Pancreas (tissue), 10 donors: ENCODE measurements at places on chromosomes 2 and 18. TPM values are rescaled to one million over a fixed set of nuclear protein-coding genes. Genes with fewer than 3 reads are reported as not detected.

- DNase-seq: no peak
Measured at GRCh38 chr2:172456002-172456401, 28.6 kb downstream of the ITGA6 start.

GRCh38 chr18:6547476-6547875 is 132.8 kb upstream of the L3MBTL4 start:
- DNase-seq: no peak

GRCh38 chr2:166106431-166107015 is 21.3 kb downstream of the SCN1A start:
- no peak for DNase-seq

- DNase-seq: no peak
Measured at GRCh38 chr2:119076713-119077112, 81.8 kb downstream of the C1QL2 start.

The RUFY4 gene
- total RNA-seq: not detected

GRCh38 chr18:34890486-34891085 is 150.6 kb upstream of the MAPRE2 start:
- DNase-seq: no peak

- DNase-seq: no peak
Measured at GRCh38 chr2:50059462-50059861, 905.1 kb upstream of the FSHR start.

DNA sequence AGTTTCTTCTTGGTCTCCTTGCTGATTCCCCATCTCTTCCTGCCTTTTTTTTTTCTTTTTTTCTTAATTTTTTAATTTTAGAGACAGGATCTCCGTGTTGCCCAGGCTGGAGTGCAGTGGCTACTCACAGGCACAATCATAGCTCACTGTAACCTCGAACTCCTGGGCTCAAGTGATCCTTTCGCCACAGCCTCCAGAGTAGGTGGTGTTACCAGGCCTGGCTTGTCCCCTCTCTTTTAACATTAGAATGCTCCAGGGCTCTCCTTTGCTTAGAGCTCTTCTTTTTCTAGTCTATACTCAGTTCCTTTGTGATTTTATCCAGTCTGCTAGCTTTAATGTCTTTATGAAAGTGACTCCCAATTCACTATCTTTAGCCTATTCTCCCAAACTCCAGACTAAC is 89.2 kb downstream of the ARHGEF33 start:
- no peak for DNase-seq

DNA sequence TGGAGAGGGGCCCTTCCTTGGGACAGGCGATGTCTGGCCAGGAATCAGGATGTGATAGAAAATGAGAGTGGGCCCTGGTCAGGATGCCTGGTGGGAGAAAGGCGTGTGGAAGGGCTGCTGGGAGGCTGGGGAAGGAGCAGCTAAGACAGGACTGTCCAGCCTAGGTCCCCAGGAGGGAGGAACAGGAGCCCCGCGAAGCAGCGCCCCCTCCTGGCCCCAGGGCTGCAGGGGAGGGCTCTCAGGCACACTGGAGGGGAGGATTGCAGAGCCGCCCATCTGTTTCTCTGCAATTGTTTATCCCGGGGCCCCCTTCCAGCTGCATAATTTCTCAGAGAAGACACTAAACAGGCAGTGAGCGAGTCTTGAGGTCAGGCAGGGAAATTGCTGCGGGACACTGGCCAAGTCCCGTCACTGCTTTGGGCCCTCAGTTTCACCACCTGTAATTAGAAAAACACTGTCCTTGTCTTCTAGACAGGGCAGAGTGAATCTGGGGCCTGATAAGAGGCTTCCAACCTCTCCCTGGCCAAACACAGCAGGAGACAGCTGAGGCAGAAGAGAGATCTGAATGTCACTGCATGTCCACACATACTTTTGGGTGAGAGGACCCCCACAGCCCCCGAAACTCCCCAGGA is 3.9 kb upstream of the NPPC start:
- no peak for DNase-seq

- peak; percentile 73 for DNase-seq
Measured at GRCh38 chr18:6414118-6414722, 491 bp downstream of the L3MBTL4 start.

The CASP8 gene
- 8.8 TPM for total RNA-seq

GRCh38 chr2:16729335-16729734 is 63.7 kb upstream of the CYRIA start:
- no peak for DNase-seq

DNA sequence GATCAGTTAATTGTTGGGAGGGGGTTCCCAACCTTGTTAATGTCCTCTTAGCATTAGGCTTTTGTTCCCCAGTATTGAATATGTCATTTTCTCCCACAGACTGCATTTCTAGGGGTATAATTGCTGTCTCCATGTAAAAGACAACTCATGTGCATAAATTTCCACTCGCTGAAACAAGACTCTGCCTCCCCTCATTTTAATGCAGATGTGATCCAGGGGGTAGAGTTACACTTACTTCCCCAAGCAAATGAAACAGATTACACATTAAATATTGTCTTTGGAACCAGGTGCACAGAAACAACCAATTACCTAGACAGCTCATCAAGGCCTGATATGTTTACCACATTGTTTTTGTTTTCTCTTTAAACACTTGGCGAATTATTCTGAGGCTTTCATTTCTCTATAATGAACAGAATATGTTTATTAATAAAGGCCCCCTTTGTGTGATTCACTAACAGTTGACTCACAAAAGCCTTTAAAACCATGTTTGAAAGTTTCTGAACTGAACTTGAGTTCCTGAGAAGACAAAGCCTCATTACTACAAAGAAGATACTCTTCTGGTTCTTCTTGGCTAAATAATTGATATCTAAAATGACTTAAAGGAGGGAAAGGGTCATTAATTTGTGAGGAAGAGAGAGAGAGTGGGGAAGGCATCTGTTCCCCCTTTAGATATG is 15.0 kb upstream of the ACVR1 start:
- DNase-seq: no peak
